Fibroblast of the conjunctiva (primary cell): ENCODE measurements at places on chromosomes 5 and 9.

- no peak for DNase-seq
Measured at GRCh38 chr5:165526357-165526756, 2020.9 kb downstream of the MAT2B start.

DNA sequence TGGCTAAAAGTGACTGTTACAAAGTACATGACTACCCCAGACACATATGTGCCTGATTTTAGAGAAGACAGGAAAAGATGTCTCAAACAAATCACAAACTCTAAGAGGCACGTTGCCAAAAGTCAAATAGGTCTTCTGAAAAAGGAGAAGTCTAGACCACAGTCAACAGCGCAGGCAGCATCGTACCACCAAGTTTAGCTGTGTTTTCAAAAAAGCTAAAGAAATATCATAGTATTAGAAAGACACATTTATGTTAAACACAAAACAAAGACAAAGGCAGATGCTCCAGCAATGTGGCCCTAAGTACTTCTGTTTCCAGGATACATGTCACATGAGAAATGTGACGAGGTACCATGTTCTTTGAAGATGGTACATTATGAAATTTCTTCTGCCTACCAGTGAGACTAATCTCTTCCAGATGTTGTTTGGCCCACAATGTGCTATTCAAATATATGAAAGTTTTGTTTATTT, 43.5 kb downstream of the LPAR1 start:
- DNase-seq: peak; percentile 71

- DNase-seq: no peak
Measured at GRCh38 chr5:117665121-117665520, 1090.5 kb upstream of the SEMA6A start.

DNA sequence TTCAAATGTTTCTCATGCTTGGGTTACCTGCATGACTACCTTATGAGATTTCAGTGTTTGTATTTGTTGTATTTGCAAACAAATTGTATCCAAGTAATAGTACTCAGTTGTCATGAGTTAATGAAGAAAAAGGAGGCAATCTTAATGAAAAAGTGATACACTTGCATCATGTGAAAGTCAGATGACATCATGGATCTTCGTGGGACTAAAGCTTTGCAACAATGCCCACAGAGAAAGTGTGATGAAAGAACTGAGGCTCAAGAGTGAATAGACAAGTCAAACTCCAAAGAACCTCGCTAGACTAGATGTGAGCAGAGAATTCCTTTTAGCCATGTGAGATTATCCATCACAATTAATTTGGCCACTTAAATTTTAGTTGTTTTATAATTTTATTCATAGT, 75.4 kb upstream of the ADRB2 start:
- no peak for DNase-seq

GRCh38 chr5:115649541-115649940, 23.7 kb upstream of the TMED7 start:
- DNase-seq: no peak

- DNase-seq: no peak
Measured at GRCh38 chr5:140550147-140551079, 3.0 kb downstream of the EIF4EBP3 start.

GRCh38 chr9:96061293-96061987, 185.9 kb downstream of the ERCC6L2 start:
- peak; percentile 45 for DNase-seq

DNA sequence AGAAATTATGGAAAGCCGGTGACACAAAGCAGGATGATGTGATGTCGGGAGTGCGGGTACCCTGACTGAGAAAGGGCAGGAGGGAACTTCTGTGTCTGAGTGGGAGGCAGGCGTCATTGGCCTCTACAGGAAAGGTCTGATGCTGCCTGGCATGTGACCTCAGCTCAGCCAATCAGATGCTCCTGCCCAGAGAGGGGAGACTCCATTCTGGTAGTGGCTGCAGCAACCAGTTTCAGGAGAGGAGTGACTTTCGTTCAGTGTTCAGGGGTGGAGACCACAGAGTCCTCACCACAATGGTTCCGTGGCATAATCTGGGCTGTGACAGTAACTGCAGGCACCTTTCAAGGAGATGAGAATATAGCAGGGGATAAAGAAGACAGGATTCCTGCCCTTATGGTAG, 6.7 kb upstream of the SFXN1 start:
- no peak for DNase-seq

DNA sequence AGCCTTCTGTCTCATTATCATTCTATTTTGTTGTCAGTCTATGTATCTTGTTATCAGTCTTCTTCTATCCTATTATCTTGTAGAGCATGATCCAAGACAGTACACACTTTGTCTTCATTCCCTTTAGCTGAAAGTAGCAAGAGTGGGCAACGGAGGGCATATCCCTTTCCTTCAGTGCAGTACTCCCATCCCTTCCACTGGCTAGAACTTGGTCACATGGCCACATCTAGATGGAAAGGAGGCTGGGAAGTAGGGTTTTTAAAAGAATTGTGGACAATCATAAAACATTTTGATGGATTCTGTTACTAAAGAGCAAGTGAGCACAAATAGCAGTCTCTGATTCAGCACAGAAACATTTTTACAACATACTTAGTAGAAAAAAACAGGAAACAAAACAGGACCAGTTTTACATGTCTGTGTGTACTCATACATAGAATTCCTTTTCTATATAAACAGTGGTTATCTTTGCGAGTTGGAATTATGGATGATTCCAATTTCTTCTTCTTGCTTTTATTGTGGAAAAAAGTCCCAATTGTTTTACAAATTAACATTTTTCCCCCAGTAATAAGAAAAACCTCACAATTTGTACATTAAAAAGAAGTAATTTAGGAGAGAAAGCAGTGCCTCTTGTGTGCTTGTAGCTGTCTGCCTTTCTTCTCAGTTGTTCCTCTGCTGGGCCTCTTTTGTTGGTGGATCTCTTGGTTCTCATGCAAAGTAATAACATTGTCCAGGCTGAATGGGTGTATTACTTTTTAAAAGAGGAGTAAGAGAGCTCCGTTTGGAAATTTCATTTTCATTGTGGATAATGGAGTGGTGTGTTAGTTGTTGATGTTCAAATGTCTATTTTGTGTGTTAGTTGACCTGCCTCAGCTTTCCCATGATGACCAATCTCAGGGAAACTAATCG, 410.9 kb upstream of the TRPC7 start:
- no peak for DNase-seq

DNA sequence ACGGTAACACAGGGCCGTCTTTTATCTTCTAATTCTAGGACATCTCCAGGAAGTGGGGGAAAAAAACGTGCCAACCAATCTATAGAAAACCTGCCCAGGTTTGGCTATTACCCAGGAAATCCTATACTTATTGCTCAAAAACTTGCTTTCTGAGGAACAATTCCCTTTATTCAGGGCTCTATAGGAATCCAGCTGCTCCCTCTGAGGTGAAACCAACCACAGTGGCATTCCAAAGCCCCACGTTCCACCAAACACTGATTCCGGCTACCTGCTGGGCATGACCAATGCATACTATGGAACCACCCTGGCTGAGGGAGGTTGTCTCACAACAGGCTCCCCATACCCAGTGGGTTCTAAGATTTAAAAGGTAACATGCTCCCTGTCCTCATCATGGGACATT, 57.6 kb downstream of the GLIS3 start:
- no peak for DNase-seq

DNA sequence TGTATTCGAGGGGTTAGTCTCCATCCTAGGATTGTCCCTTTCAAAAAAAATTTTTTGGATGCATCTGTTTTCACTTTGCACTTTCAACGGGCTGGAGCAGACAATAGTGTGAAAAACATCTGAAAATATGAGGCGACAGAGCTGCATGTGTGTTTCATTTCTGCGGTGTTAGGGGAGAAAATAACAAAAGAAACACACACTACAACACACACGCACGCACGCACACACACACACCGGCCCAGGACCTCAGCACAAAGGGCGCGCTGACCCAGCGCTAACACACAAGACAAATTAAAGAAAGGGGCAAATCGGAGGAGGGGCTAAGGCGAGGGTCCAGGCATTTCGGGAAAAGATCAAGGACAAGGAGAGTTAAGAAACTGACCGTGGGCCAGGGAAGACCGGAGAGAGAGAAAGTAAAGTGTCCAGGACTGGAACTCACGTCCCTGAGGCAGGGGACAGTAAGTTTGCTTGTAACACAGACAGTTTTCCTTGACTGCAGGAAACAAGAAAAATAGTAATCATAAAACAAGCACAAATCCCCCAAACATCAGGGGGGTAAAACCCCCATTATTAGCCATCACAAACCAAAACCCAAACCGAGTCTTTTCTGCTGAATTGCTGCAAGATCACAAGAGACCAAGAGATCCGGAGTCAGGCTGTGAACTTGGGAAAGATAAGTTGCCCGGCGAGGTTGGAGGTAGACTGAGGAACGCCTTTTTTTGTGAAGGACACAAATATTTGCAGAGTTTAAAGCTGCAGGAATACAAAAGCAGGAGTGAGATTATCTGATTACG, 302.1 kb downstream of the PARP8 start:
- no peak for DNase-seq

DNA sequence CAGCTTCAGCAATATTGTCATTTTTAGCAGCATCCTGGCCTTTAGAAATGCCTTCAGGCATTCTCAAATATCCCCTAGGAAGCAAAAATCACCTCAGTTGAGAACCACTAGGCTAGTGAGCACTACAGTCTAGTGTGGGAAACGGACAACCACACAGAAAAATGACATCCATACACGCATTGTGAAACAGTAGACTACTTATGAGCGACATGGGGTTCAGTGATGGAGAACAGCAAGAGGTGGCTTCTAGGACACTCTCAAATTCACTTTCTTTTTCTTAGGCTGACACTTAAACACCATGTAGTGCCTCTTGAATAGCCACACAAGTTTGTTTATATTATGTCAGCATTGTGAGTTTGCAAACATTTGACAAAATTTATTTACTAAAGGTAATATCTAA, 203.0 kb downstream of the KDM4C start:
- no peak for DNase-seq

- no peak for DNase-seq
Measured at GRCh38 chr9:21527579-21527978, 45.5 kb upstream of the IFNE start.

- DNase-seq: no peak
Measured at GRCh38 chr5:133242221-133242835, 190.5 kb downstream of the HSPA4 start.

GRCh38 chr9:34744295-34745221, 34.6 kb upstream of the CCL21 start:
- peak; percentile 29 for DNase-seq

DNA sequence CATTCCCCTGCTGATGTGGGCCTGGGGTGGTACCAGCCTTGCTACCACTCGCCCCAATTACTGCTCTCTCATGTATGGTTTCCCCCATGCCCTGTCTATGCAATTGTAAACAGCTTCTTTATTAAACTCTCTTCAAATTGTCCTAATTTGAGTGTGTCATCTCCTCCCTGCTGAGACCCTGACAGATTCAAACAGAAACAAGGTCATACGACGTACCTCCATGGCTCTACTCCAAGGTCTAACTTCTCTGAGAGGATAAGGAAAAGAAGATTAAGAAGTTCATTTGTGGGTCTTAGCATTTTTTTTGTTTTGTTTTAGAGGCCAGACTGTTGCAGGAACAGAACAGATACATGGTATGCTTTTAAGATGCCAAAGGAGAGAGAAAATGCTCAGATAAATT, 38.0 kb downstream of the ABITRAM start:
- DNase-seq: no peak

GRCh38 chr5:84603568-84604185, 219.0 kb upstream of the EDIL3 start:
- DNase-seq: peak; percentile 71

GRCh38 chr9:132160802-132161742, 786 bp upstream of the NTNG2 start:
- DNase-seq: peak; percentile 29

DNA sequence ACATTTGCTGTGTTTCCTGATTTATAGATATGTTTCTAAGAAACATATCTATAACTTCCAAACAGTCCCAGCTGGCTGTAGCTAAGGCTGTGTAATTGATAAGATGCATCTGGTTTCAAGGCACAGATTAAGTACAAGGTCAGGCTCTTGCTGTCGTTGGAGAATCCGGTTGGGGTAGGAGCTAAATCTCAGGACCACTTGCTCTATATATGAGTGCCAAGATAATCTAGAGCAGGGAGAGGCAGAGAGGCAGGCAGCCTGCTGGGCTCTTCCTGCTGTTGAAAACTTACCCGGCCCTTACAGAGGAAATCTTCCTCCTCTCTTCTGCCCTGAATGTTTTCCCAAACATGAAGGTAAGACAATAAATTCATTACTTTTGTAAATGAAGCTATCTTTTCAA, at the start of gene C7:
Gene C7 (plus strand): TSS at position 234 of the 400 bp plus-strand sequence. CDS start 114 bp downstream, at position 348.
- no peak for DNase-seq

DNA sequence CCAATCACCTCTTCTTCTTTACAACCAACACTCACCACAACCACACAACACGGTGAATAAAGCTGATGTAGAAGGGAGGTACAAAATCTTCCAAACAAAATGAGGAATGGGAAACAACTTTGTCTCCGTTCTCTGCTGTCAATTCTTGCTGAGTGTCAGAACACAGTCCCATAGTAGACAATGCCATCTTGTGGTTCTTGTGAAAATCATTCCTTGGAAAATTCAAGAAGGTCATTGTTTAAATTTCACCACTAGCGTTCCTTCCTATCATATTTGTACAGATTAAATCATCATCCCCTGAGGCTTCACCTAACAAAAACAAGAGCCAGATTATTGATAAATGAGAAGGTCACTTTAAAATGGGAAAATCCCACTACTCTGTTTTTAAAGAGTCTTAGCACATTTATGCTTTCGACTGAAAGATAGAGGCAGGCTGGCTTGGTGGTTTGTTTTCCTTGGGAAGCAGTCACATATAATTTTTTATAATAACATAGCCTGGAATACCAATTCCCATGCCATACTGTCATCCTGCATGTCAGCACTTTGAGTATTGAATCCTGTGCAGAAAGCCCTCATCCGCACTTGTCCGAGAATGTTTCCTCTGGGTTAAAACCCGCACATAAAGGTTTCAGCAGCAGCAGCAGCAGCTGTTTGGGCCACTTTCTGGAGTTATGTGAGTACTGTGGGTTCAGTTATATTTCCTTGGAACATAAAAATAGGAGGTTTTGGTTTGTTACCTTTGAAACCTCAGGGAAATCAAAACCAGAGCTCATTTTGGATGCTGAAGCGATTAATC, 395.0 kb upstream of the SMARCA2 start:
- peak; percentile 2 for DNase-seq

- peak; percentile 96 for DNase-seq
Measured at GRCh38 chr5:6712577-6713273, 507 bp upstream of the TENT4A start.

- DNase-seq: no peak
Measured at GRCh38 chr9:26262421-26263107, 584.3 kb upstream of the TUSC1 start.
